Naive thymus-derived CD4-positive, alpha-beta T cell (primary cell): ENCODE measurements at places on chromosomes 16 and 17. TPM values are rescaled to one million over a fixed set of nuclear protein-coding genes. Genes with fewer than 3 reads are reported as not detected.

The ATP2C2 gene
- polyA plus RNA-seq, result 0.20 TPM

The NPIPB9 gene
- 0.18 TPM for polyA plus RNA-seq

The PRDM7 gene
- polyA plus RNA-seq, result not detected

The KIF18B gene
- polyA plus RNA-seq, result not detected

The EVPLL gene
- not detected for polyA plus RNA-seq

The TNFSF13 gene
- polyA plus RNA-seq, result 1.1 TPM

The MYLK3 gene
- not detected for polyA plus RNA-seq

The RTN4RL1 gene
- polyA plus RNA-seq, result 0.58 TPM

The MLX gene
- 46.8 TPM for polyA plus RNA-seq

The ANKRD40CL gene
- not detected for polyA plus RNA-seq

The ZNF597 gene
- polyA plus RNA-seq, result 2.1 TPM

The TBC1D28 gene
- polyA plus RNA-seq, result not detected

The DBF4B gene
- polyA plus RNA-seq, result 0.35 TPM

The ATP1B2 gene
- not detected for polyA plus RNA-seq

The GRAP gene
- polyA plus RNA-seq, result 97.6 TPM

The TLCD2 gene
- polyA plus RNA-seq, result not detected

The HCRT gene
- not detected for polyA plus RNA-seq

The DDX5 gene
- 1,510 TPM for polyA plus RNA-seq

The TEKT1 gene
- not detected for polyA plus RNA-seq

The BICDL2 gene
- polyA plus RNA-seq, result not detected

The IRX5 gene
- polyA plus RNA-seq, result not detected

The TRIM25 gene
- 8.1 TPM for polyA plus RNA-seq

The CFAP97D1 gene
- polyA plus RNA-seq, result not detected

The SLC16A6 gene
- polyA plus RNA-seq, result 1.1 TPM

The TMEM238L gene
- polyA plus RNA-seq, result not detected

The KRTAP4-4 gene
- not detected for polyA plus RNA-seq

The ZG16 gene
- polyA plus RNA-seq, result not detected

The KRTAP9-2 gene
- polyA plus RNA-seq, result not detected

The ANKRD11 gene
- 8.7 TPM for polyA plus RNA-seq

The HEATR9 gene
- polyA plus RNA-seq, result 0.09 TPM

The CDH13 gene
- polyA plus RNA-seq, result not detected

The SECTM1 gene
- 3.2 TPM for polyA plus RNA-seq

The HAS3 gene
- not detected for polyA plus RNA-seq

The YBX2 gene
- not detected for polyA plus RNA-seq

The KRT34 gene
- polyA plus RNA-seq, result not detected

The LPO gene
- polyA plus RNA-seq, result not detected

The PIMREG gene
- 0.12 TPM for polyA plus RNA-seq

The KRT12 gene
- polyA plus RNA-seq, result not detected

The CPD gene
- 14.9 TPM for polyA plus RNA-seq

The MT1E gene
- polyA plus RNA-seq, result 3.5 TPM

The MT1G gene
- polyA plus RNA-seq, result not detected

The CYGB gene
- 0.35 TPM for polyA plus RNA-seq

The TANGO6 gene
- polyA plus RNA-seq, result 10.7 TPM

The TBX6 gene
- 0.38 TPM for polyA plus RNA-seq

The GPATCH8 gene
- polyA plus RNA-seq, result 40.2 TPM

The GALR2 gene
- polyA plus RNA-seq, result not detected

The CCL1 gene
- polyA plus RNA-seq, result not detected
